GM19239 (cell line): ENCODE measurements at places on chromosomes 6 and 20.

DNA sequence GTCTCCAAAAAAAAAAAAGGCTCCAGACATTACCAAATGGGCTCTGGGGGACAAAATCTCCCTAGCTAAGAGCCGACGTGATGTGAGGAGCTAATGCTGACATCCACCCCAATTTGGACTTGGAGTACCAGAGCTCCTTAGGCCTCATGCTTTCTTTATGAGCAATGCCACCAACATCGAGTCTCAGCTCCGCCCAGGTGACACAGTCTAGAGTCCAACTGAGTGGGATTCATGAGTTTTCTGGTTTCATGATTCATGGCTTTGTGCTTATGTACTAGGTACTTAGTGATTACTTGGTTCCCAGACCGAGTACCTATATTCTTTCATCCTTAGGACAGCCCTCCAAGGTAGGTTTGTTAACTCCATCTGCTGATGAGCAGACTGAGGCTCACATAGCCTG is 4.4 kb downstream of the ANKRD60 start:
- no peak for DNase-seq

DNA sequence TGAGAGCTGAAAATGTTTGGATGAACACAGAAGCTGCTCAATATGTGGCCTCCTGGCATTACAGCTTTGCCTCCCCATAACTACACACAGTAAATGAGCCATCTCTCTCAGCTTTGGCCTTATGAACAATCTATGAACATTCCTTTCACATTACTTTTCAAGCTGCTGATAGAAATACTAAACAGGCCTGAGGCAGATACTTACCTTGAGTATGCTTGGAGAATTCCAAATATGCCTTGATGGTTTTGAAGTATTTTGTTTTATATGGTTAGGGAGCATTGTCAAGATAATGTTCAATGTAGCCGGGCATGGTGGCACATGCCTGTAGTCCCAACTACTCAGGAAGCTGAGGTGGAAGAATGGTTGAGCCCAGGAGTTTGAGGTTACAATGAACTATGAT is 104.5 kb downstream of the CD24 start:
- no peak for DNase-seq

- no peak for DNase-seq
Observed at GRCh38 chr20:32067234-32067821, 15.3 kb downstream of the HCK start.

DNA sequence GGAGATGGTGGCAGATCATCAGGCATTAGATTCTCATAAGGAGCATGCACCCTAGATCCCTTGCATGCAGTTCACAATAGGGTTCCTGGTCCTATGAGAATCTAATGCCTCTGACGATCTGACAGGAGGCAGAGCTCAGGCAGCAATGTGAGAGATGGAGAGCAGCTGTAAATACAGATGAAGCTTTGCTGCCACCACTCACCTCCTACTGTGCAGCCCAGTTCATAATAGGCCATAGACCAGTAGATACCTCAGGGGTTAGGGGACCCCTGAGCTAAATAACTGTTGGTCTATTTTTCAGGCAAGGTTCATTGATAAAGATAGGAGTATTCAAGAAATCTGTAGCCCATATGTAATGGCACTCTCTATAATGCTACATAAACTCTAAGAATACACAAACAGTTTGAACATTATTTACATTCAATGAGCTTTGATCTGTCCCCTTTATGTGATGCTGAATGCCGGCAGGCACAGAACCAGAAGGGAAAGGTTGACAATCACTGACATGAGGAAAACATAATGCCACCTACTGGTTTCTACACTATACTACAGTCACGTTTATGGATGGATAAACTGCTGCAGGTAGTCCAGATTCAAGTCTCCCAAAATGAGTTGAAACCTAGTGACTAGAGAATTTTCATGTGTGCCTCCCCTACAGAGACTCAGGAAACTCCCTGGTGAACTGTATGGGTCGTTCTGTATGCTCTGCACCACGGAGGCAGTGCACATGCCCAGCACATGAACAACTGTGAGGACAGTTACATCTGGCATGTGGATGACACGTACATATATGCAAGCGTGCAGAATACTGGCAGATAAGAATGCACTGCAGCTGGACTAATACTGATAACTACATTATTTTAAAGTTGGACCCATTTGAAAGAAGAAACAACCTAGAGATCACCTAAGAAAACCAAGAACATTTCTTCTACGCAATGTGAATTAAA is 72.0 kb downstream of the DST start:
- DNase-seq: peak; percentile 14

DNA sequence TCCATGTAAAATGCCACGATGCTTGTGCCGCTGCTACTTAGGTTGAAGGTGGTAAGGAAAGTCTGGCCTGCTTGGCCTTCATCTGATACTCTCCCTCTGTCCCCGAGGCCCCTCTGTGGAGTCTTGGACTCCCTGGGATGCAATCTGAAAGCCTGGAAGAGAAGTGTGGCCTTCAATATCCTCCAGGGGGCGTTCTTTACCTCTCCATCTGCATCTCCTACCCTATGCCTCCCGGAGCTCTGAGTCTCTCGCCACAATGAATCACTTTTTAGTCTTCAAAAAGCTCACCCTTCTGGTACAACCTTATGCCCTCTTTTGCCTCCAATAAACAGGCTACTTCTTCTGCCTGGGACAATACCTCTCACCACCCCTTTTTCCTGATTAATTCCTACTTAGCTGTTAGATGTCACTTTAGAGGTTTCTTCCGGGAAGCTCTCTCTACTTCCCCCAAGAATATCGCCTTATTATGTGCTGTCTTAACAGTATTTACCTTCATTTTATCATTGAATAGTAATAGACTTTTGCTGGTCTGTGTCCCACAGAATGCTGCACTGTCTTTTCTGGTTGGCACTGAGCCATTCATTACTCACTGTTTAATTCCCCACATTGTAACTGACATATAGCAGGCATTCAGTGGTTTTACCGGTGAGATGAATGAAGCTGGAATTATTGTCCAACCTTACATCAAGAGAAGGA is 13.9 kb upstream of the ATG5 start:
- DNase-seq: peak; percentile 25

DNA sequence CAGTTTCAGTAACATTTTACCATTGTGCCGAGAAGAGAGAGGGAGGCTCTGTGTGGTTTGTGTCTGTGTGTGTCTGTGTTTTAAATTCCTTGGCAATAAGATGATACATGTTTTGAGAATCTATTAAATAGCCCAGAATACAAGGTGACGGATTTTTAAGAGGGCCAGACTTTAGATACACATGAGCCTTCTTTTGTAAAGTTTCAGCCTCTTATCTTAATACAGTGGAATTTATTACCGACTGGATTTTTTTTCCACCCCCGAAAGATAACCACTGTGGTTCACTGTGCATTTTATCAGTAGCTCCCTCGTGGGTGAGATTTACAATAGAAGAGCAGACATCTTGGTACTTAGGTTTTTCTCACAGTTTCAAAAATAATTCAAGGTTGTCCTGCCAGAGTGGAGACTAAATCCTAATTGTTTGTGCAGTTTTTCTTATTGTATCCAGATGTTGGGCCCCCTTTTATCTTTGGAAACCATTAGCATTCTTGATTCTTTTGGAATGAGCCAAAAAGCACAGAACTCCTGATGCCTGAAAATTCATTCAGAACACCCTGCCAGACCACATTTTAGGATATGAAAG is 49.9 kb downstream of the STK4 start:
- DNase-seq: no peak
